ENCODE measurements at places on chromosomes 4 and X. TPM values are rescaled to one million over a fixed set of nuclear protein-coding genes. Genes with fewer than 3 reads are reported as not detected.

- ATAC-seq: peak; percentile 59
Measured at GRCh38 chrX:150365051-150365989, 2.2 kb downstream of the MAMLD1 start.

DNA sequence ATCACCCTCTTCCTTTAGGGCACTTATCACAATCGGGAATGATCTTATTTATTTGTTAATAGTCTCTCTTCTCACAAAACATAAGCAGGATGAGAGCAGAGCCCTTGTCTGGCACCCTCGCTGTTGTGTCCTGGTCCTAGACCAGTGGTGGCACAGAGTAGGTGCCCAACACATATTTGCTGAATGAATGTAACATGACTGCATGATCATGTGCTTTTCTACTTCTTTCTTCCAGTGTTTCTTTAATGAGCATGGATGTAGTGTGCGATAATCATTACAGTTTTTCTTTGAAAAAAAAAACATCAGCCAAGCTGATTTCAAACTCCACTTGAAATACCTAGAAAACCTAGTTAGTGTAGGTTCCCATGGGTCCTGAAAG, 164.1 kb downstream of the CHIC2 start:
- no peak for ATAC-seq

DNA sequence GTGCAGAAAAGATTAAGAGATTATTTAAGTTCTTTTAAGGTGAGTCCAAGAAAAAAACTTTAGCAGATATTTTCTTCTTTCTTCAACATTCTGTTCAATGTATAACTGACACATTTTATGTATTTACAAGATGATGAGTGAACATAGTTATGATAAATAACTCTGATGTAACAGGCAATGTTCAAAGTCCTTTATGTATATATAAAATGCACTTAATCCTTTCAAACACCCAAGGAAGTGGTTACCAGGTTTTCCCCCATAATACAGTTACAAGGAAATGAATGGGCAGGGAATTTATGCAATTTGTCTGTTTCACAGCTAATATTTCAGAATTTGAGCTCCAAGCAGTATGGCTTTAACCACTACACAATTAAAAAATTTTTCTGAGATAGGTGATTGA, 8.2 kb downstream of the CXCL3 start:
- no peak for ATAC-seq

- ATAC-seq: no peak
Measured at GRCh38 chr4:96154676-96155075, 314.8 kb downstream of the PDHA2 start.

DNA sequence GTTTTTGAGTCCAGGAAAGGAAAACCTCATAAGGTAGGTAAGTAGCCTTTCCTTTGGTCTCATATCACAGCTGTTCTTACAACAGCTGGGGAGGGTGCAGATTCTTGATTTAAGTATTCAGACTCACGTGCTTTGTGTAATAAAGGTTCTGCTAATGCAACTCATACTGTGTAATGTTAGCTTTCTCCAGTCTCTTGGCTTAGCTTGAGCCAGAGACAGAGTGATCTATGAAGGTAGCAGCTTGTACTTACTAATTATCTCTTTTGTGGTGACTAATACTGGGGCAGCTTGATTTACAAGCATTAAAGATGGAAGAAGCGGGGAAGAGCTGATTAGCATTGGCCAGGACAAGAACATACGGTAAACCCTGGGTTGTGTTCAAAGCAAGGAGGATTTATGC, 80.3 kb downstream of the LNX1 start:
- no peak for ATAC-seq

- ATAC-seq: no peak
Measured at GRCh38 chr4:132001542-132001941, 1147.6 kb upstream of the PCDH10 start.

DNA sequence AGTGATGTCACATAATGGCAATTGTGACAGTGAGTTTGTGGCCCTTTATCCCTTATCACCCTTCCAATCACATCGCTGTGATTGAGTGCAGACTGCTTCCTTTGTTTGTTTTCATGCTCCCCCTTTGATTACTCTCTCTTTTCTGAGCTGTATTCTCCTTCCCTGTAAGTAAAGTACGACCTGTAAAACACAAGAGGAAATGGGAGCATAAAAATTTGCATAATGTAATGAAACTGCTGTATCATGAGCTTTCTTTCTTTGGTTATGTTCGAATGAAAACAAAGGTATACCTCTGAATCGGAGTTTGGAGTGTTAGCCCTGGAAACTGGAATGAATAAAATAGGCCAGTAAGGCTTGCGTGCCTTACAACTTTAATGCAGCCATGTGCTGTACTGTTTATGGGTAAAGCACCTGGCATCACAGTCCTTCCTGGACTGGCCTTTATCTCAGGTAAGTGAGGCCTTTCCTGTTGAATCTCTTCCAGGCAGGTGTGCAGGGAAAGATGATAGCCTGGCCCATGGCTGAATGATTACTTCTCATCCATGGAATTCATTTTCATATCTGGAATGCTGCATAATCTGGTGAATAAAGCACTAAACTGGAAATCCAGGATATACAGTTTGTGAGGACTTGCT, 26.6 kb upstream of the HS3ST1 start:
- ATAC-seq: no peak

DNA sequence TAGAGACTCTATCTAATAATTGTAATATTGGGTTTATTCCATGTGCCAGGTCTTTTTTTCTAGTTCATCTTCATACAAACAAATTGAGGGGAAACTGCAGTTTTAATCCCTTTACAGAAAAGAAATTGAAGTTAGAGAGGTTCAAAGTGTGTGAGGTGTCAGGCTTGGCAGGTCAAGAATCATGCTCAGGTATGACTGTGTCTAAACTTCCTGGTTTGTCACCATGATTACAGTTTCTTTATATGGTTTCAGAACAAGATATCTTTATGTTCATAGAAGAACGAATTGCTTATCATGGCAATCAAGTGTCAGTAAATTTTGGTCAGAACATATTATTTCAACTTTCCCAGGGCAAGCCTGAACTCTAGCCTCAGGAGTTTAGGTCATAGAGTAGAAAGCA, 460.4 kb downstream of the RAPGEF2 start:
- ATAC-seq: no peak

DNA sequence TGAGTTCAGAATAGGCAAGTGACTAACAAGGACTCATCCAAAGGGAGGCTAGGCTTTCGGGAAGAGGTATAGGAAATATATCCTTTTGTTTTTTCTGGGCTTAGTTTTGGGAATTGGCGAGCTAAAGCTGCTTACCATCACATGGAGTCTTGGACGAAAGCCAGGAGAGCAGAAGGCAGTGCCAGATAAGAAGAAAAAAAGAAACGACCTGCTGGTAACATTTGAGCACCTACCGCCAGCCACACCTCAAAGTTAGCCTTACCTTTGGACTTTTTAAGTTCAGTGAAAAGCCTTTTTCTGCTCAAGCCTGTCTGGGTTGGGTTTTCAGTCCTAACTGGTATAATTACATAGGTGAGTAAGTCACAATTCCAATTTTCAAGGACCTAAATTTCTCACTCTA, 85.1 kb upstream of the LCORL start:
- no peak for ATAC-seq

GRCh38 chrX:81259714-81260395, 58.0 kb downstream of the SH3BGRL start:
- no peak for ATAC-seq

DNA sequence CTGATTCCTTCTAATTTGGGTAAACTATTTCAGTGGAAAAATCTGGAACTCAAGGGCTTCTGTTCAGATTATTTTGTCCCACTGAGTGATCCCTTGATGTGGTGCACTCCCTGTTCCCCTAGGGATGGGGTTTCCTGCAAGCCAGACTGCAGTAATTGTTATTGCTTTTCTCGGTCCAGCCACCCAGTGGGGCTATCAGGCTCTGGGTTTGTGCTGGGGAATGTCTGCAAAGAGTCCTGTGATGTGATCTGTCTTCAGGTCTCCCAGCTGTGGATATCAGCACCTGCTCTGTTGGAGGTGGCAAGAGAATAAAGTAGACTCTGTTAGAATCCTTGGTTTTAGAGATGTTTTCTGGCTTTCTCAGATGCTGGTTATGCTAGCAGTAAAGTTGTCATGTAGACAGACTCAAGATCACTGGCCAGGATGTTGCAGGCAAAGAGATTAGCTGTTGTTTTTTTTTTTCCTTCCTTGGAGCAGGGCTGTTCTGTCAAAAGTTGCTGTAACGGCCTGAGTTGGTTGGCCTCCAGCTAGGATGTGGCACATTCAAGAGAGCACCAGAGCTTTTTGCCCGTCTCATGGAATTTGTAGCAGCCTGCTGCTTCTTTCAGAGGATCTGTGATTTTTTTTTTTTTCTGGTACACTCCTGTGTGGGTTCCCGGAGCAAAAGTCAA, 1314.0 kb downstream of the PCDH19 start:
- no peak for ATAC-seq

- no peak for ATAC-seq
Measured at GRCh38 chr4:18111081-18111480, 89.5 kb upstream of the LCORL start.

- ATAC-seq: no peak
Measured at GRCh38 chr4:67522851-67523671, 22.2 kb downstream of the CENPC start.

GRCh38 chr4:32031026-32031425, 1310.9 kb downstream of the PCDH7 start:
- ATAC-seq: no peak

GRCh38 chr4:147220833-147221232, 260.1 kb upstream of the EDNRA start:
- ATAC-seq: no peak

- ATAC-seq: no peak
Measured at GRCh38 chr4:72205831-72206230, 174.0 kb downstream of the NPFFR2 start.

DNA sequence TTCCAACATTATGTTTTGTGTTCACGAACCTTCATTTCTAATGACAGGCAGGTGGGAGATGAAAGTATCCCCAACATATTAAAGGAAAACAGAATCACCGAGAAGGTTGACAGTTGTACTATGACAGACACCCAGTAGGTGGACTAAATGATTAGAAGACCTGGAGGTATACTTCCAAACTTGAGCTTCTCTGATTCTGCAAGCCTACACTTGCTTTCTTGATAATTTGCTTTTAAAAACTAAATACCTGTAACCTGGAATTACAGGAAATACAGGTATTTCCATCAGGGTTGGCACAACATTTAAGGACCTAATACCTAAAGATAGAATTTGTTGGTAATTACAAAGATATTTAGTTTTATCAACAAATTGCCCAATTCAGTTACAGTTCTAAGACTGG, 43.4 kb downstream of the C4orf51 start:
- no peak for ATAC-seq

DNA sequence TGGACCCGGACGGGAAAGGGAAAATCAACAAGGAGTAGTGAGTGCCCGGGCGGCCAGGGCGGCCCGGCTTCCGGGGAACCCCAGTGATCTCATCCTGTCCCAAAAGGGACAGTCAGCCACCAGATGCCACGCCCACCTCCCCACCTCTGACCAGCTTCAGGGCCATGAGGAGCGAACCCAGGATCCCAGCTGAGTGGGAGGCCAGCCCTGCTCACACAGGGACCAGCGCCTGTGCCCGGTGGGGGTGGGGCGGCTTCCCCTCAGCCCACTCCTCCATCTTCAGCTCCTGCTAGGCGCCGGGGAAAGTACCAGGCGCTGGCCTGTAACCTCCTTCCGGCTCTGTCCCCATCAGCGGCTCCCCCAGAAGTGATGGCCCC, 6.2 kb downstream of the MYL5 start:
- ATAC-seq: no peak

- ATAC-seq: no peak
Measured at GRCh38 chr4:3473181-3473950, 10.3 kb downstream of the DOK7 start.

GRCh38 chr4:1206299-1207156, 34.1 kb upstream of the SPON2 start:
- ATAC-seq: no peak

- ATAC-seq: no peak
Measured at GRCh38 chr4:163649557-163650091, 155.1 kb downstream of the TMA16 start.

GRCh38 chr4:5054532-5054931, 3.3 kb downstream of the STK32B start:
- ATAC-seq: no peak

DNA sequence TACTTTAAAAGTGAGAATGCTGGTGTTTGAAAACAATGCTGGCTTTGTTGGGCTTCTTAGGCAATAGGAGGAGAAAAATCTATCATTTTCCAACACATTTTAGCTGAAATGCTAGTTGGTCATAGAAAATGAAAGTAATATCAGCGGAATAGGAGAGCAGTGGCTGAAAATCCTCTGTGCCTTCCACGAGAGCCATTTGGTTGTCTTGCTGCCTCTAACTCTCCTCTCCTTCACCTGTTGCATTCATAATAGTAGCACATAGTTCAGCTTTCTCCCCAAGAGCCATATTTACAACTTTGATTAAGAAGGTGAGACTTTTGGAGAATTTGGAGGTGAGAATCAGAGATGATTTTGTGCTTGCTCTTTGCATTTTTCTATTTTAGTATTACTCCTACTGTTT, 849.4 kb upstream of the FTHL17 start:
- ATAC-seq: no peak

DNA sequence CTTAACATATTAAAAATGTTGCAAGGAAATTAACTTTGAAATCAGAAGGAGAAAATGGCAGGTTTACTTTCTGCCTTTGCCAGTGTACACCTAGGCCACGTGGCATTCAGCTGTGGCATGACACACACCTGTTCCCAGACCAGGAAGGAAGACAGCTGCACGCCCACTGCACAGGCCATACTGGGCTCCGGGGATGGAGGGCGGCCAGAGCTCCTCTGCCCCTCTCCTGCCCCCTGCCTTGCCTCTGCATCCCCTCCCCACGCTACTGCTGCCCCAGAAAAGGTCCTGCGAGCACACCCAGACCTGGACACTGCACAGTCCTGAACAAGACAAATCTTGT, 68.4 kb downstream of the GATB start:
- no peak for ATAC-seq

DNA sequence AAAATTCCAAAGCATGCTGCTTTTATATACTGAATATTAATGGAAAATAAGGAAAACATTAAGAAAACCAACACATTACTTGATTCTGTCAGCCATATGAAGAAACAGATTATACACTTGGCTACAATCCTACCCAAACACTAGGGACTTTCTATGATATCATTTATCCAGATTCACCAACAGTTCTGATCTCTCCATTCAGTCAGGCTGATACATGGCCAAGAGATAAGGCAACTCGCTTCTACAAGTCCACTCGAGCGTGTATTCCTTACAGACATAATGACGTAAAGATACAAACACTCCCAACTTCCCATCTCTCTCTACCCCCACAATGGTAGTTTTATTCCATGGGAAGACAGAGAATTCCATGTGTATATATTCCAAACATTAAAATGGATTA, 44.5 kb downstream of the NEK1 start:
- no peak for ATAC-seq

GRCh38 chr4:118557298-118557851, 127.8 kb upstream of the METTL14 start:
- ATAC-seq: no peak

VCX3B gene
- total RNA-seq: not detected

NUP54 gene
- 58.0 TPM for total RNA-seq

SLC34A2 gene
- total RNA-seq: not detected

STK32B gene
- 1.9 TPM for total RNA-seq

WAS gene
- total RNA-seq: 4.2 TPM

XAGE2 gene
- total RNA-seq: not detected

HPGD gene
- total RNA-seq: 52.1 TPM

SLC39A8 gene
- 1.7 TPM for total RNA-seq

XPNPEP2 gene
- total RNA-seq: 8.3 TPM

TMEM255A gene
- 8.9 TPM for total RNA-seq

NKX6-1 gene
- total RNA-seq: 86.0 TPM

DAPP1 gene
- 6.3 TPM for total RNA-seq

Measured in gastroesophageal sphincter (tissue), 4 donors.